Spinal cord (tissue), 10 donors: ENCODE measurements at places on chromosomes 5 and 9. TPM values are rescaled to one million over a fixed set of nuclear protein-coding genes. Genes with fewer than 3 reads are reported as not detected.

Gene ADAMTSL2
- 6.9 TPM for total RNA-seq

Gene ENTPD2
- total RNA-seq = 5.7 TPM

Gene CDHR2
- 0.55 TPM for total RNA-seq

Gene NPR3
- total RNA-seq = 41.0 TPM

Gene LCN12
- 4.1 TPM for total RNA-seq

Gene ADGRV1
- total RNA-seq = 114 TPM

Gene OGN
- 576 TPM for total RNA-seq

Gene CDK7
- 29.9 TPM for total RNA-seq

Gene ST8SIA4
- total RNA-seq = 22.8 TPM

Gene SPINK6
- not detected for total RNA-seq

Gene ADGRD2
- 4.3 TPM for total RNA-seq

Gene PCDHB4
- total RNA-seq = 3.2 TPM

Gene CCDC192
- 0.50 TPM for total RNA-seq

Gene GZMA
- total RNA-seq = 0.20 TPM

Gene BAG1
- total RNA-seq = 39.0 TPM

Gene EIF4E1B
- 0.44 TPM for total RNA-seq

Gene TTC39B
- total RNA-seq = 25.2 TPM

Gene INSYN2B
- total RNA-seq = 3.9 TPM

Gene FOXD4
- total RNA-seq = 0.66 TPM
